Activated T-cell treated with anti-CD3 and anti-CD28 coated beads, Interleukin-2, amount 50 U/mL, for 72 hours (primary cell): ENCODE measurements at places on chromosomes 4 and X.

DNA sequence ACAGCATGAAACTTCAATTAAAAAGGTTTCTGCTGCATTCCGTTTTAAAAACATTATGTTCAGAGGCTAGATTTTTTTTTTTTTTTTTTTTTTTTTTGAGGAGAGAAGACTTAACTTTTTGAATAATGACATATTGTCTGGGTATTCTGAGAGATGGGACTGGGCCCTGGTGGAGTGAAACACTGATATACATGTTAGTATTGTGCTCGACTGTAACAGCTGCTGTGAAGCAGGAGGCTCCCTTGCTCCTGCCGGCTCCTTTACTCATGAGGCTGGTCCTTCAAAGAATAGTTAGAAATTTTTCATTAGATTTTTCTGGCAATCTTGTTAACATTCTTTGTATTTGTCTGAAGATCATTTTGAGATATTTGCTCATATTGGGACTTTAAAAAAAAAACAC is 73.3 kb downstream of the TMEM131L start:
- no peak for DNase-seq

- no peak for DNase-seq
Measured at GRCh38 chr4:2893772-2894171, 50.1 kb downstream of the ADD1 start.

GRCh38 chrX:57135287-57135686 is 1.9 kb downstream of the SPIN2A start:
- no peak for DNase-seq

- DNase-seq, result no peak
Measured at GRCh38 chr4:25070545-25070944, 39.8 kb upstream of the LGI2 start.

GRCh38 chr4:82084747-82085146 is 289.0 kb downstream of the HNRNPD start:
- DNase-seq, result no peak

- no peak for DNase-seq
Measured at GRCh38 chr4:150974750-150975149, 40.3 kb downstream of the LRBA start.

DNA sequence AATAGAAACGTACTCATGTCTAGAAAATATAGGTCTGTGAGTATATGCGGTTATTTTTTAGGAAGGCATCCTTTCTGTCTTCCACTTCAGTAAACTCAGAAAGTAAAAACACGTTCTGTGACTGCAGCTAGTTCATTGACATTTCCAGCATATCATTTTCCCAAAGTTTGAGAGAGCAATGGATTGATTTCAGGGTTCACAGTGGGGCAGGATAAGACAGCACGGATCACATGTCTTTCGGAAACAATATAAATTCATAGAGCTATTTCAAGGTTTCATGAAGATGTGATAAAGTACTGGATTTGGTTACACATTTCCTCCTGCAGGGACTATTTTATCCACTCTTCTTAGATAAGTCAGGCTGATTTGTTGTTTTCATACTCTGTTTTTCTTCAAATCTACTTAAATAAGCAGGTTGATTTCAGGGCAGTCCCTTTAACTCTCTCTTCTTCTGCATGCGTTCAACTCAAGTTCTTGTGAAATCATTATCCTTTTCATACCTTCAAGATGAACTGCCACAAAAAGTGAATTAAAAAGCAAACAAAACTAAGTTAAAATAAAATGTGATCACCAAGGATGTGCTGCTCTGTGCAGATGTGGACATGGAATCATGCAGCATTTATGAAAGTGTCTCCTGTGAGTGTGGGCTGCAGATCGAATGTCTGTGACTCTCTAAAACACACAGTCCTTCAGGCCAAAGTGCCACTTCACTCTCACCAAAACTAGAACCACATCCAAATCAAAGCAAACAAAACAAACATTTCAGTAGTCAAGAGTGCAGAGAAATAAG is 187.7 kb downstream of the UNC5C start:
- DNase-seq, result no peak

GRCh38 chr4:89586864-89587263 is 250.1 kb downstream of the SNCA start:
- no peak for DNase-seq

DNA sequence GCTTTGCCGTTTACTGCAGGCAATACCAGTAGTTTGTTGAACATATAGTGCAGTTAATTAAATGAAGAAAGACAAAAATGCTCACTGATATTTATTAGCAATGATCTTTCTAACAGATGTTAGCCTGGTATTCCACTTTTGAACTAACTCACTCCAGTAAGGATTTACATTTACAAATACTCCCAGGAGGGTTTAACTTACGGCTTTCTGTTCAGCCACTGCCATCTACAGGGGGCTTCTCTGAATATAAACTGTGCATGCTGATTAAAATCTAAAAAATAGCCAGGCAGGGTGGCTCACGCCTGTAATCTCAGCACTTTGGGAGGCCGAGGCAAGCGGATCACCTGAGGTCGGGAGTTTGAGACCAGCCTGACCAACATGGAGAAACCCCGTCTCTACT is 2.2 kb upstream of the SRD5A3 start:
- no peak for DNase-seq

DNA sequence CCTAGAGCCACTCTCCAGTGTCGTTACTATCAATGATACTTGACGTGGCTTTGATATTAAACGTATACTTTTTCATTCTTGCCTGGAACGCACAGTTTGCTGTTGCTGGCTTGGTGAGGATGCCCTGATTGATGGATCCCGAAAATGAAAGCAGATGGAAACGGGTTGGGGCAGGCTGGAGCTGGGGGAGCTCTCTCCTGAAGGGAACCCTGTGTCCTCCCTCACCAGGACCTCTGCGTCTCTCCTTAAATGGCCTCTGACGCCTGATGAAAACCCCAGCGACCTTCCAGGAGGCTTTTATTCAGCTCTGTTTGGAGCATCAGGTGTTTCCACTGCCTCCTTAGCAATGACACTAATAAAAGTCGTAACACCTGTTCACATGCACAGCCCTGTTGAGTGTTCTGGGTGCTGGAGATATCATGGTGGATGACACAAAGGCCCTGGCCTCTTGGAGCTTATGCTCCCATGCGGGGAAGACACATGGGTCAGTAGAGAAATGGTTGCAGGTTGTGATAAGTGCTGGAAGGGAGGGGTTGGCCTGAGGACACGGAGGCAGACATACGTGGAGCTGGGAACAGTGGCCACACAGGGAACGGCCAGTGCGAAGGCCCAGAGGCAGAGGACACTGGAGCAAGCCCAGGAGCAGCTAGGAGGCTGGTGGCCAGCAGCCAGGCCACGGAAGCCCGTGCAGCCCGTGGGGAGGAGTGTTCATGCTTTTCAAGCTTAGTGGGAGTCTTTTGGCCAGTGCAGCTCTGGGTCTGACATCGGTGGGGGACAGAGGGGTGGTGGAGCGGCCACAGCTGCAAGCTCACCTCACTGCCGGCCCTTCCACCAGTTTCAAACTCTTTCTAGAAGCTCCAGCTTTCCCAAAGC is 7.5 kb downstream of the MSANTD1 start:
- no peak for DNase-seq
